ENCODE measurements at places on chromosomes 6 and 20.

DNA sequence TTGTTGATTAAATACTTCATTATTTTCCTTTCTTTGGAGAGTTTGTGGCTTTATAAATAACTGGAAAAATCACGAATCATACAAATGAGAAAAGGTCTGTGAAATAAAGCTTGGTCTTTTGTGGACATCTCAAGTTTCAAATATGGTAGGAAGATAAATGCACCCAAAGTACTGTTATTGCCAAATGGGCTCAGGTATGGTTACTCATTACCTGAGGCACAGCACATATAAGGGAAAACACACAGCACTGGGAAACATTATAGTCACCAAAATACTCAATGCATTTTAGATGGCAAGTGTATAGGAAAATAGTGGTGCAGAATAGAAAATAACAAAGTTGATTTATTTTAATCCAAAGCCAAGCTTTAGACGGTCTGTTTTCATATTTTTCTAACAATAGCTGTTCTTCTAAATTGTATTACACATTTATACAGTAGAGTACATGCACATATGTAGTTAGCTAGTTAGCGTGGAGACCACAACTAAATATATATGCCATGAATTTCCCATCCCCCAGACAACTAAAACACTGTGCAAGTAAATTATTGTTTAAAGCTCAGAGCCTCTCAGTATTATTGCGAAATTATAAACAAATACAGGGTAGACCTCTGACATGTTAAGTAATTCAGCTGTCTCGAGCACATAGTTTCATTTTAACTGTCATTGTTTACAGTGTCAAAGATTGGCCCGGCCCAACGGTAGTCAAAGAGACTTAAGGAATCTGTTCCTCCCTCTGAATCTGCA lies 336.0 kb downstream of the SYNE1 start:
- no peak for DNase-seq

GRCh38 chr6:19804205-19805128 lies 32.7 kb upstream of the ID4 start:
- peak; percentile 82 for DNase-seq

DNA sequence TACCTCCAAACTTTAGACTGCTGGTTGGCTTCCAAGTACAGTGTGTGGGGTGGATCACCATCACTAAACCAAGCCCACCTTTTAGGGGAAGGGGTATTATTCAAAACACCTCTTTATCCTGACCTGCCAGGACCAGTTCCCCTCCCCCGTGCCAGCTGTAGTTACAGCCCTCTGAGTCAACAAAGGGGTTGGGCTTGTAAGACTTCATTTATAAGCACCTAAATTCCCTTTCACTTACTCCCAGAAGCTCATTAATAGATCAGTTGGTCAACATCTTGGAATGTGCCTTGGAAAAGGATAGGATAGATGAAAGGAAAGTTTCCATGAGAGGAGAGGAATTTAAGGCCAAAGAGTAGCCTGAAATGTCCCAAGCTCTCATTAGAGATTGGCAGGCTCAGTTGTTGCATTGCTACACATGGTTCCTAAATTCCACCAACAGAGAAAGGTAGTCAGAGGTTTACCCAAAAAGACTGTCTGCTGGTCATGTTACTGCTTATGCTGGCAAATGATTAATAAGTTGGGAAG lies 59.2 kb downstream of the TNFAIP3 start:
- peak; percentile 44 for DNase-seq

DNA sequence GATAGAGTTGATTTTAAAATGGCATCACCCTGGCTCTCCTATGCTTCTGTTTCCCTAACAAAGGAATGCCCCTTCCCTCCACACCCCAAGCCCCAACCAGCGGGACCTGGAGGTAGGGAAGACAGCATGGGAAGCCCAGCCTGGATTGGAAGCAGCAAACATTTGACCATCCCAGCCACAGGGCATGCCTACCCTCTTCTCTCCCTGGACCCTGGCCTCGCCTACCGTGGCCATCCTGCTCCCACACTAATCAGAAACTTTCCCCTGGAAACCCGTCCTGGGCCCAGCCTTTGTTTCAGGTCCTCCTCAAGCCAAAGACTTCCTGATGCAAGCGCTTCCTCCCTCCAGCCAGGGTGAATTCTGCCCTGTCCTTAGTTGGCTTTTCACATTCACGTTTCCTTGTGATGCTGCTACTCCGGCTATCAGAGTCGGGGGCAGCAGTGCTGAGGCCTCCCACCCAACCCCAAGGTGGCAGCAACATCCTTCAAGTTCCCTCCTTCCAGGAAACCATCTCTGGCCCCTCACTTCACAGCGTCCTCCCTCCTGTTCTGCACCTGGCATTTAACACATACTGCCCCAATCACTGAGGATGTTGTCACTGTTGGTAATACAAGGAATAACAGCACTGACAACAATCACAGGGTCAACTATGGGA lies 18.2 kb upstream of the ANGPT4 start:
- no peak for DNase-seq

DNA sequence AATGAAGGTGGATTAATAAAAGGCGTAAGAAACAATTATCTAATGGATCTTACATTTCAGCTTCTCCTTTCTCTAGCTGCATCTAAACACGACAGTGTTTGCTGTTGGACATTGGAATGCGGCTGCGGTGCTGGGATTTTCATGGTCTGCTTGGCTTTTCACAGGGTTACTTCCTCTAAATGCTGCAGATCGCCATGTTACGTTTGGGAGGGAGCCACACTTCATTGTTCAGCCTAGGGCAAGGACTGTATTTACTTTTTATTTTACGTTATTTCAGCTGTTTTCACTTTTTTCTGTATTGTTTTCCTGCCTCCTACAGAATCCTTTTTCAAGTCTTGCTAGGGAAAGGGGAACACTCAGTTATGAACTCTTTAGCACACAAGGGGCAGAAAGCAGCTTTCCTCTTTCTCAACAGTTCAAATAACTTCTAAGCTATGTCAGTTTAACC lies 97.9 kb upstream of the MTHFD1L start:
- no peak for DNase-seq

GRCh38 chr6:16097382-16098171 lies 31.3 kb upstream of the MYLIP start:
- no peak for DNase-seq

DNA sequence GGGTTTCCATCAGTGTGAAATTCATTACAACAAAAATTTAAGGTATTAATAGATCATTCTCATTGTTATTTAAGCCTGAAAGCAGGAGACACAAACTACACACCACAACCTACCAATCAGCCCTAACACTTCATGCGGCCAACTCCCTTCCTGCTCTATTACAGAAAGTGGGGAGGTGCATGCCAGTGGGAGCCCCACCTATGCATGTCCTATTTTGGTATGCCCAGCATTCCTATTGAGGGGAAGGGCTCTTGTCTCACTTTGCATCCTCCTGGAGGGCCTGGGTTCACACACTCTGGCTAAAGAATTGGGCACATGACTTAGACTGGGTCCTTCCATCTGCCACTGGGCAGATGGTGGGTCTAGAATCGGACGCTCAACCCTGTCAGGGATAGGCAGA lies 450.0 kb downstream of the PTPRT start:
- no peak for DNase-seq

GRCh38 chr6:134035823-134036296 lies 16.6 kb downstream of the SLC2A12 start:
- DNase-seq: peak; percentile 26

DNA sequence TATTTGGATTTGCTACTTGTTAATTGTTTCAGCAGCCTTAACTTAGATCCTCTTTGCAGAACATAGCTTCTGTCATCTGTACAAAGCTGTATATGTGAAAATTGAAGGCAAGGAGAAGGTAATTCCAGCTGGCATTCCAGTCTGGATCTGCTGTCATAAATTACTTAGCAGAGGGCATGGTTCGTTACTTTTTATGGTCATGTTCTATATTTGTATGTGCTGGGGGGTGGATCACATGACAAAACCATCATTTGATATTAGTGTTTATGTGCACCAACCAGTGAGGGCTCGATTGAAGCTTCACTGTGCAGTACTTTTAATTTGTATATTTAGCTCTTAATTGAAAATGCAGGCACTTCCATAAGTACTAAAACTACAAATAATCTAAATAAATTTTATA lies 80.2 kb downstream of the CAP2 start:
- no peak for DNase-seq

DNA sequence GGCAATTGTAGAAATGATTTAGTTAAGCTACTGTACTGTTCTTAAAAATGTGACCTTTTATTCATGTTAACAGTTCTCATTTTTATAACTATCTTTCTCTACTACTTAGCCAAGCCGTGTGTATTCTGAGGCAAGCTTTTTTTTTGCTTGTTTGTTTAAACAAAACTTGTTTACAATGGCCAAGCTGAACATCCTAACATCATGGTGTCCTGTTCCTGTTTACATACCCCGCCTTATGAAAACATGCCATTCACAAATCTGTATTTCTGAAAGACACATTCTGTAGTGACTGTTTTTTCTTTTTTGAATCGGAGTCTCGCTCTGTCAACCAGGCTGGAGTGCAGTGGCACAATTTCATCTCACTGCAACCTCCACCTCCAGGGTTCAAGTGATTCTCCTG lies 140.9 kb downstream of the NCOA3 start:
- no peak for DNase-seq

GRCh38 chr20:59438201-59438600 lies 137.8 kb downstream of the EDN3 start:
- DNase-seq: no peak

- DNase-seq: no peak
Measured at GRCh38 chr6:150586850-150587359, 12.8 kb upstream of the PLEKHG1 start.

- no peak for DNase-seq
Measured at GRCh38 chr6:51949526-51949925, 137.9 kb downstream of the PKHD1 start.

DNA sequence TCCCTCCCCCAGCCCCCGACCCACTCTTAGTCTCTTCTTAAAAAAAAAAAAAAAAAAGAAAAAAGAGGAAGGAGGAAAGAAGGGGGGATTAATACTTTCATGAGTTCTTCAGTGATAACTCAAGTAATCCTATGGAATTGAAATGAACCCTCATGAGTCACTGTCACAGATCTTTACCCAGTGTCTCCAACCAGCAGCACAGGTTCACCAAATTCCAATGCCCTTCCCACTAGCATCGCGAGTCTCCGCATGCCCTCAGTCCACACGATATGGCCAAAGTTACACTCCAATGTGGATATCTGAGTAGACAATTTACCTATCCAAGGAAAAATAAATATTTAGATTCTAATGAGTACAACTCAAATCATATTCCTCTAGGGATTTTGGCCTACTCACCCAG lies 74.5 kb downstream of the MDN1 start:
- DNase-seq: no peak

DNA sequence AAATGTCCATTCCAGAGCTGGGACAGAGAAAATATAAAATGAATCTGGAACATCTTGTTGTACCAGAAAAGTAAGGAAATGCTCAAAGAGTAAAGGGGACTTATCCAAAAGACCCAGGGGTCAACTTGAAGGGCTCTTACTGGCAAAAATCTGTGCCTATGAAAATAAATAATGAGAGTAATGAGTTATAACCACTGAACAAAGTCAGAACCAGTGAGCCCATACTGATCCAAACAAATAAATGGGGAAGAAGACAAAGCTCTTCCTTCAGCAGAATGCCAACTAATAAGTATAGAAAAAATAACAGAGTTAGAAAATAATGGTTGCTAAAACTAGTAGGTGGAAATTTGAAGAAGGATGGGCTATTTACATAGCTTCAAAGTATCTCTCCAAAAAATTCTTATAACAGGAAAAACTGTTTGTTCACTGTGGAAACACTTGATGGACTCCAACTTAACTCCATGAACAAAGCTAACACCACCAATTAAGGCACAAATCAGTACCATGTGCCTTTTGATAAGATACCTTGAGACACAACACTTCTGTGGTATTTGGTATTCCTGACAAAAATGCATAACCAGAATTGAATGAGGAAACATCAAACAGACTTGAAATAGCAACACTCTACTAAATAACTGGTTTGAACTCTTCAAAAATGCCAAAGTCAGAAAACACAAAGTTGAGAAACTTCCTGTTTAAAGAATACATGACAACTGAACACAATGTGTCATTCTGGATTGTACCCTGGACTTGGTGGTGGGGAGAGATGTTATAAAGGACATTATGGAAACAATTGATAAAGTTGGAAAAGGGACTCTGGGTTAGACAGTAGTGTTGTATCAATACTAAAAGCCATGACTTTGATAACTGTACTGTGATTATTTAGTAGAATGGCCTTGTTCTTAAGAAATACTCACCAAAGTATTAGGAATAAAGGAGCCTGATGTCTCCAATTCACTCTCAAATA lies 197.5 kb downstream of the ISM1 start:
- no peak for DNase-seq

DNA sequence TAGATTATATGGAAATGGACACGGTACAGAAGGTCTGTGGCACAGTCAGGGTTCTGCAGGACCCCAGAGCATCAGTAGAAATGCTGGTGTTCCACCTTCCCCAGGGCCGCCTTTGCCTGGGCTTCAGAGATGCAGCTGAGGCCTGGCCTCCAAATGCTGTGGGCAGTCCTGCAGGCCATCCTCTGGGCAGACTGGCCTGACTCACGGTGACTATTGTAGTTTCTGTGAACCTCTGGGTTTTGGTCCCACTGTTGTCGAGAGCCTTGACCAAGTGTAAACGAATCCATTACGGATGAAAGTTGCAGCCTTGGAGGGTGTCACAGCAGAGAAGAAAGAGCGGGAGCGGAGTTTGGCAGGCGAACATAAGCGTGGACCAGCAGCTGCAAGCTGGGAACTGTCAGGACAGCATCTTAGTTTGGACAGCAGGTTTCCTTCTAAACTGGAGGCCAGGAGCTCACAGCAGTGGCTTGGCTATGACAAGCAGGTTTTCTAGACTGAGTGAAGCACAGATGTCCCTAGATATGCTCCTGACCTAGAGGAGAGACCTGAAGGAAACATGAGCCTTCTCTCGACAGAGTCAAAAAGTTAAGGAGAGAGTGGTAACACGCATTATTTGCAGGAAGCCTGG lies 46.2 kb upstream of the BCLAF1 start:
- no peak for DNase-seq

GRCh38 chr6:151012321-151013294 lies 147.1 kb downstream of the MTHFD1L start:
- no peak for DNase-seq

DNA sequence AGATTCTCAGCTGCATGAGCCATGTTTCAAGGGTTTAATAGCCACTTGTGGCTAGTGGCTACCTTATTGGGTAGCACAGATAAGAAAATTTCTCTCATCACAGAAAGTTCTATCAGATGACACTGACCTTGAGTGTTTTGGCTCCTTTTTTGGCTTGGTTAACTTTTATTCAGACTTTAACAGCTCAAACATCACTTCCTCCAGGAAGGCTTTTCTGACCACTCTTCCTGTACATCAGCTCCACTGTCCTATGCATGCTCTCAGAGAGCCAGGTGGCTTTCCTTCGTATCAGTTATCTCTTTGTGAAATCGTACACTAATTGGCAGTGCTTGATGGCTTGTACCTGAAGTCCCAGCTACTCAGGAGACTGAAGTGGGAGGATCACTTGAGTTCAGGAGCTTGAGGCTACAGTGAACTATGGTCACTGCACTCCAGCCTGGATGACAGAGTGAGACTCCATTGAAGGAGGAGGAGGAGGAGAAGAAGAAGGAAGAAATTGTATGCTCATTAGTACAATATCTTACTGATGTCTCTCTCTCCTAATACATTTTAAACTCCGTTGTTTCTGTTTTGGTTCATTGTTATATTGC lies 10.7 kb downstream of the MAFB start:
- DNase-seq: no peak

- DNase-seq: no peak
Measured at GRCh38 chr20:62752671-62753501, 43.4 kb upstream of the MRGBP start.

- DNase-seq: peak; percentile 59
Measured at GRCh38 chr6:17705428-17705777, 1.3 kb downstream of the NUP153 start.

- no peak for DNase-seq
Measured at GRCh38 chr6:116409756-116410155, 39.0 kb downstream of the DSE start.

Measured in activated CD4-positive, alpha-beta T cell treated with anti-CD3 and anti-CD28 coated beads, Interleukin-10, Interleukin-2, amounts not matched to agents 100 ng/mL and 50 ng/mL, durations not matched to agents 16 hours and 8 hours (primary cell).